Natural killer cell treated with Interleukin-12 subunit alpha and Interleukin-12 subunit beta and Interleukin-15 and Interleukin-18, amount 100 ng/mL, for 72 hours (primary cell): ENCODE measurements at places on chromosomes 6 and 20.

DNA sequence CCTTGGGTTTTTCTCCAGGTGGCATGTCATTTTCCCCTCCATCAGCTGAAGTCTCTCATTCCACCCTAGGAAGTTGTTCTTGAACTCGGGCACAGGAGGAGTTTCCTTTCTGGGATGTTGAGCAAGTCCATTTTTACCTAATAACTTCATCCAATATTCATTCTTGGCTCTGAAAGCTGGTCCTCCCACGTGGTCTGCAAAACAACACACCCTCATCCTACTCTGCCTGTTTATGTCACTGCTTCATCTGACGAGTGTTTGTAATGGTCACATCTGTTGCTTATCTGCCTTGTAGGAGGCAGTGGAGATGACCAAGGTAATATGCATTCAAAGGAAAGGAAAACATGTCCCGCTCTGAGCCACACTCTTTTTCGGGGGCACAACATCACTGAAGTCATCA lies 41.7 kb upstream of the AIG1 start:
- no peak for DNase-seq

DNA sequence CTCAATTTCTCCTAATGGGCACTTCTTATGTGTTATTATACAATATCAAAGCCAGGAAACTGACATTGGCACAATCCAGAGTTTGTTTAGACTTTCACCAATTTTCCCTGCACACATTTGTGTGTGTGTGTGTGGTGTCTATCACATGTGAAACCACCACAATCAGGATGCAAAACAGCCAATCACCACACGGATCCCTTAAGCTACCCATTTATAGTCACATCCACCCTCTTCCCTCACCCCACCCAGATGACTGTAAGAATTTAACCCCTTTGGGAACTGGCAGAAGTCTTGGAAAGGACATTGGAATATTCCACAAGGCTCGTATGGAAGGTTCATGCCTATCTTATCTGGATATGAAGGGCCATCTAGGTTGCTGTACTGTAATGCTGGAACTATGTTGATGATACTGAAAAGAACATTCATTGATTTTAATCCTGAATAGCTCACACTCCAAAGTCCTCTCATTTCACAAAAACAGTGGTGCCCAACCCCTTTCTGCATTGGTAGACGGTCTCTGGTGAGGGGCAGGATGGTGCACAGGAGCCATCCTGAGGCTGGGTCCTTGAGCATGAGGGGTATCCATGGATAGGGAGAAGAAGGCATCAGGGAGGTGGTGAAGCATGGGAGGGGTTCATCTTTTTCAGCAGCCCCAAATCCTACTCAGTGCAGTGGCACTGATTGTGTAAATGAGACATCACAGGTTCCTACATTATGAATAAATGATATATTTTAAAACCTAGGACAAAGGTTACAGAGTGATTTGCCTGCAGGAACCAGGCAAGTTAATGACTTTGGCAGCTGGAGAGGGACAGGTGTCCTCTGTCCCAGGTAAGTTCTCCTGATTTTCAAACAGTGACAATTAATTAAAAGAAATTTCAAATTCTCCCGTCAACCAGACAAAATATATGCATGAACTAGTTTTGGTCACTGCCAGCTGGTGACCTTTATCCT lies 12.1 kb upstream of the CTCFL start:
- DNase-seq: no peak

- DNase-seq: no peak
Observed at GRCh38 chr6:107654764-107655163, 164.8 kb downstream of the SOBP start.

GRCh38 chr6:36794713-36795065 lies 44.6 kb downstream of the CPNE5 start:
- no peak for DNase-seq

DNA sequence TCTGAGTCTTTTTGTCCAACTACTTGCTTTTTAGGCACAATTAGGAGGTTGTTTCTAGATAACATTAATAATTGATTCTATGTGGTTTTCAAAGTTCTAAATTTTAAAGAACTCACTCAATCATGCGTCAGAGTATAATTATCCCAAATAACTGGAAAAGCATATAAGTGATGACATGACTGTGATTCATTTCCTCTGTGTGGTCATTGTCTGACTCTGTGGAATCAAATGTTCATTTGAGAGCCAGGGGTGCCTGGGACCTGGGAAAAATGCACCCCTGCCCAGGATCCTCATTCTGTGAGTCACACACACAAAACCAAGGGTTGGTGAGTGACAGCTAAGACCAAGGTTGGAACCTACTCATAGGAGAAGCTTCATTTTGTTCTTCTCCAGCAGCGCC lies 127.1 kb upstream of the MLIP start:
- DNase-seq: no peak

DNA sequence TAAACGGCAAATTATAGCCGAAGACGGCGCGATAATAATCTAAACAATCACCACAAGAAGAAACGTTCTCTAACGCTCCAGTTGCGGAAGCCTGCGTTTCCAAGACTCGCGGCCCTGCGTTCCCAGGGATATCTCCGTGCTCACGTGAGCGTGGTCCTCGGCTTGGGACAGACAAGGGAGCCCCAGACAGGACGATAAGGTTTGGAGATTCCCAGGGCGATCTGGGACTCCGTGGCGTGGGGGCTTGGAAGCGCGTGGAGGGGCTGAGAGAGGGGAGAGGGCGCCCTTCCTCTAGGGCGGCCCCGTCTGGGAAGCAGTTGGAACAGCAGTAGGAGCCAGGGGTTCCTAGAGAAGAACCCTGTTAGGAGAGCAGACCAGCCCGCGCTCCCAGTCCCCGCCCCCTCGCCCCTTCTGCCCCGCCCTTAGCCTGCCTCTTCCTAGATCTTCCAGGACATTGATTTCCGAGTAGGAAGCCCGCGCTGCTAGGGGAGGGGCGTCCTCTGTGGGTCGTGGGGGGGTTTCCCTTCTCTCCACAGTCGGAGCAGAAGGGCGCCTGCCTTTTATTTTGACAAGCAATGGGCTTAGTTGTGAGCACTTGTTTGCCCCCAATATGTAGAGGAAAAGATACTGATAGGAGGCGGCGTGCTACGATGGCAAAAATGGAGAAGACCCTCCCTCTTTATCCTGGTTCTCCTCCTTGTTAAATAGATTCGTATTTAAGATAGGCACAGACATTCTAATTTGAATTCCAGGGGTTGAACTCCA lies 10.6 kb downstream of the NRN1 start:
- DNase-seq: no peak

DNA sequence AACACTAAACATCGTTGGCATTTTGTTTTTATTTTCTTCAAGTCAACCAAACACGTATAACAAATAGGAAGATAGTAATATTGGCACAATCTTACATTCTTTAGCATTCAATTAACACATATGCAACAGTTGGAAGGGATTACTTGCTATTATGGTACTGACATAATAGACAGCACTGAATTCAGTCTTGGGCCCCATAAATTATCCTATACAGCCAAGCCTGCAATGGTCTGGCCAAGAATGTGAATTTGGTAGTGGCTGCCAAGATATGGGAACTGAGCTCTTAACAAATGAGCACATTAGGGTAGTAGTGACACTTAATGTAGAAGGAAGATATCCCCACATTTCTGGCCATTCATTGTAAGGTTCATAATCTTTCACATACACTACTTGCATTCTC lies 44.8 kb upstream of the ARHGAP18 start:
- DNase-seq: no peak

GRCh38 chr6:43819958-43820357 lies 49.9 kb downstream of the VEGFA start:
- DNase-seq: no peak

DNA sequence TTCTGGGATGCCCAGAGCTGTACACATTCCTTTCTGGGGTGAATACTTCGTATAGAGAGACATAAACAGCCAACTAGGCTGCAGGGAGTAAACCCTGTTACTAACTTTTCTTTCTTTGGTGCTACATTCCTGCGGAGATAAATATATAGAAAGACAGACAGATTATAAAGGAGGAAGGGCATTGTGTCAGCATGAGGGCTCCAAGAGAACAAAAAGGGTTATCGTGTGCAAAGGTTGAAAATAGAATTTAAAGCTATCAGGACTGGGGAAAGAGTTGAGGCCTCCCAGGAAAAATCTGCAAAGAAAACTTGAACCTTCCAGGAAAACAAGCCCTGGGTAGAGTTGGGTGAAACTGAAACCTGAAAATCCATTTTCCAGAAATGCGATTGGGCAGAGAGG lies 68.0 kb downstream of the TMEM170B start:
- no peak for DNase-seq

DNA sequence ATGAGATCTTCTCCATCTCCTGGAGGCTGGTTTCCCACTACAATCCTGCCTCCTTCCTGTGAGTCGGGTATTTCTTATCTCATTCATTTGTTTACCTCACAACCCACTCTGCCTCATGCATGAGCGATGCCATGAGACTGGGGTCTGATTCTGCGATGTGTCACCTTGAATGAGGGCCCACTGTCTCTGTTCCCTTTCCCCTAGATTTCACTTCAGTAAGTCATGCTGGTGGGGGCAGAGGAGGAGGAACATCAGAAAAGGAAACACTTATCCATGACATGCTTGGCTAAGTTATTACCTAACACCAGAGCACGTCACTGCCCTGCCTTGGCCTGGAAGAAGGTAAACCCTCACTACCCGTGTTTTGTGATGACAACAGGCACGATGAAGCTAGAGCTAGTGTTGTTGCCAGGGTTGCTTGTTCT lies 337.4 kb upstream of the PRDM1 start:
- DNase-seq: no peak

GRCh38 chr6:158517581-158517980 lies 42.3 kb upstream of the TMEM181 start:
- no peak for DNase-seq

- DNase-seq: no peak
Observed at GRCh38 chr20:48722002-48722731, 105.6 kb downstream of the PREX1 start.

GRCh38 chr6:105815661-105816555 lies 270.2 kb upstream of the PRDM1 start:
- no peak for DNase-seq

DNA sequence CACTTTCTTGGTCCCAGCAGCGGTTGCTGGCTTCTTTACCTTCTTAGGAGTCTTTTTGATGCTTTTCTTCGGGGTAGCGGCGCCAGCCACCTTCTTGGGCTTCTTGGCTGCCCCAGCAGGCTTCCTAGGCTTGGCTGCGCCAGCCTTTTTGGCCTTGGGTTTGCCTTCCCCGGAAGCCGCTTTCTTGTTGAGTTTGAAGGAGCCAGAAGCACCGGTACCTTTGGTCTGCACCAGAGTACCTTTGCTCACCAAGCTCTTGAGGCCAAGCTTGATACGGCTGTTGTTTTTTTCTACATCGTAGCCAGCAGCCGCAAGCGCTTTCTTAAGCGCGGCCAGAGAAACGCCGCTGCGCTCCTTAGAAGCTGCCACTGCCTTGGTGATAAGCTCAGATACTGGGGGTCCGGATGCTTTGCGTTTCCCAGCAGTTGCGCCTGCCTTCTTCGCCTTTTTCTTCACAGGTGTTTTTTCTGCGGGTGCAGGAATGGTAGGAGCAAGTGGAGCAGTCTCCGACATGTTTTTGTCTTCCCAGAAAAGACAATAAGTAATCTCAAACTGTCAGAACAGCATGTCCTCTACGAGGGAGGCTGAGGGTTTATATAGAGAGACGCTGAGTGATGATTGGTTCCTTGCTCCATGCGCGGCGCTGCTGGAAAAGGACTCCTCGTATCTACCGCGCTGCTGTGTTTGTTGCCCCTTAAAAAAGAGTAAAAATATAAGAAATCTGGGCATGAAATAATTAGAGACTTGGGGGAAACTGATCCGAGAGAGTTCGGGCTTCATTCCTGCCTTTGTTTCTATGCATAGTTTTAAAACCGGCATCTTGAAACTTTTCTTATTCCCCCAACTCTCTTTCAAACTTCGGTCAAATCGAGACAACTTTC lies 130.3 kb upstream of the BTN3A2 start:
- DNase-seq: peak; percentile 71

- DNase-seq: no peak
Observed at GRCh38 chr20:47428164-47428563, 71.7 kb upstream of the ZMYND8 start.

- DNase-seq: no peak
Observed at GRCh38 chr20:49661560-49662329, 51.9 kb downstream of the B4GALT5 start.

- peak; percentile 65 for DNase-seq
Observed at GRCh38 chr6:4914420-4915159, 89.2 kb downstream of the RPP40 start.

DNA sequence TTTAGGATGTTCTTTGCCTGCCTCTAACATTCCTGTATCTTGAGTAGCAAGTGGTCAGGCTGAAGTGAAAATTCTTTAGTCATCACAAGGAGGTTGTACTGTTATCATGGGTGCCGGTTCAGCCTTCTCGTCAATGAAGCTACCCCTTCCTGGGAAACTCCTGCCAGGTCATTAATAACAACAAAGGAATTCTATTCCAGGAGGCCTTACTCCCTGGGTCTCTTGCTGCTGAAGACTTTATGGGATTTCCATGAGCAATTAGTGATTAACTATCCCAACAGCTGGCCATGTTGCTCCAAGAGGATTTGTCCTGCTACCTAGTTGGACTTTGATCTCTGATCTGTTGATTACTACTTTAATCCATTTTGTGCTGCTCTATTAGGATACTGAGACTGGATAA lies 62.7 kb upstream of the ELOVL5 start:
- no peak for DNase-seq

DNA sequence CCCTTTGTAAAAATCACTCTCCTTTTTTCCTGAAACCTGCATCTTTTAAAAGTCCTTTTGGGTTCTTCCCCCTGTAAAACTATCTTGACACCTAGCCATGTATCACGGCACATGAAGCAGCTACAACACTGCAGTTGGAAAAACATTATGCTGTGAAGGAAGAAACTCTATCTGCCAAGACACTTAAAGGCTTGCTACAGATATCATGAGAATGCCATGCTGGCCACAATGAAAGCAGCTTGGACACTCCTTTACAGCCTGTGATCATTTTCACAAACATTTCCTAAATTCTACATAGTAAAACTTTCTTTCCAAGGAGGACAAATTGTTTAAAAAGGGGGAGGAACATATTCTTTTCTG lies 31.8 kb downstream of the CNKSR3 start:
- DNase-seq: no peak
